ENCODE measurements at places on chromosomes 4 and X.

DNA sequence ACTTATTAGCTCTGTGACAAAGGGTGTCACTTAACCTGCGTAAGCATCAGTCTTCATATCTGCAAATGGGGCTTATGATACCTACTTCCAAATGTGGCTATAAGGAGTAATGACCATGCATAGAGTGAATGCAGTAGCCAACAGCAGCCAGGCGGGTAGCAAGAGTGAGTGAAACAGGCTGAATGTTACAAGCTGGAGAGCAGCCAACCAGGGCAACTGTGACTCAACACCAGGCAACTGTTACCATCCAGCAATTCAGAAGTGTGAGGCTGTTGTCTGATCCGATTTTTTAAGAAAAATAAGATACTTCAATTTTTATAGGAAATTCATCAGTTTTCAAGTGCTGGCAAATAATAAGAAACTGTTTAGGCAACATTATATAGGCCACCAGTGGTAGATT, 270.2 kb upstream of the TAPT1 start:
- DNase-seq = no peak

GRCh38 chr4:75251547-75251946, 262.7 kb downstream of the RCHY1 start:
- no peak for DNase-seq

DNA sequence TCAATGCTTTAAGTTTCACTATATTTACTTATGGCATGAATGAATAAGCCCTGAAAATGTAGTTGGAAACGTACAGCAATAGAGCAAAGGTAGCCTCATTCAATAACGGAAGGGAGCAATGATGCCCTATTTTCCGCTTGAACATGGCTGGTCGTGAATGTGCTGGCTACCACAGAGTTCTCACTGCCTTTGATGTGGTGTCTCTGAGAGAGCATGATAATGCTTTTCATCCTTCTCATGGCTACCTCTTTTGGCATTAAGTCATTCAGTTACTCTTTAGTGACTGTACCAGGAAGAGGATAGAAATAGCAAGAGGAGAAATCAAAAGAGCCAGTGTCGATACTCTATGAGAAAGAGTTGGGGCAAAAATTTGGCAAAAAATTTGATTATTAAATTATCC, 308.0 kb downstream of the PPP3CA start:
- DNase-seq = no peak

GRCh38 chrX:34900691-34901090, 41.9 kb upstream of the FAM47B start:
- no peak for DNase-seq

DNA sequence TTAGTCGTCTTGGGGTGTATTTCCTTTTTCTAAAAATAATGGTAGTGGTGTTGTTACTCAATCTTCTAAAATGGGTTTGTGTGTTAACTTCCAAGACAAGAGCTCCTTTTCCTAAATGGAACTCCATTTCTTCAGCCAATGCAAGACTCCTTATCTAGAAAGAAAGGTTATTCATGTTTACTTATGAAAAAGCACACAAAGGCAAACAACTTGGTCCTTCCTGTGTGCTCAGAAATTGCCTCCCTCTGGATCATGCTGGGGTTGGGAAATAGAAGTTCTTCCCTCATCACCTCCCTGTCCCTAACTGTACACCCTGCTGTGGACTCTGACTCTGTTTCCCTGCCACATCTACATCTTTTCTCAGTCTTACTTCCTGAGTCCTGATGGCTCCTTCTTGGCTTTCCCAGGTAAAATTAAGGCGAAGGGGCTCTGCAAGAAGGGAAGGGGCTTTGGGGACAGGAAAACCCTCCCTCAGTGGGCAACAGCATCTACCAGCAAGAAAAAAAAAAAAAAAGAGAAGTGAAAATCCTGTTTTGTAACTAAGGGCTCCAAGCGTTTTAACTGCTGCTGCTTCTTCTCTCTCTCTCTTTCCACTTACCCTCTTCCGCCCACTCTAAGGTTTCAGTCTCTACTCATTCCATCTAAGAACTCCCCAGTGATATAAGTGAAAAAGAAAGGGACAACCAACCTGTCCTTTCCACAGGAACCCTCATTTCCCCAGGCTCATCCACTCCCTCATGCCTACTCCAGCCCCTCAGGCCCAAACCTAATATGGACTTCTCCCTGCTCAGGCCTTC, 19.8 kb upstream of the TASL start:
- DNase-seq = no peak

- no peak for DNase-seq
Measured at GRCh38 chr4:27020603-27021002, 160.0 kb downstream of the STIM2 start.

GRCh38 chrX:18886005-18886343, 97.9 kb downstream of the PHKA2 start:
- no peak for DNase-seq

- DNase-seq = no peak
Measured at GRCh38 chr4:8334786-8335460, 65.4 kb downstream of the HTRA3 start.

DNA sequence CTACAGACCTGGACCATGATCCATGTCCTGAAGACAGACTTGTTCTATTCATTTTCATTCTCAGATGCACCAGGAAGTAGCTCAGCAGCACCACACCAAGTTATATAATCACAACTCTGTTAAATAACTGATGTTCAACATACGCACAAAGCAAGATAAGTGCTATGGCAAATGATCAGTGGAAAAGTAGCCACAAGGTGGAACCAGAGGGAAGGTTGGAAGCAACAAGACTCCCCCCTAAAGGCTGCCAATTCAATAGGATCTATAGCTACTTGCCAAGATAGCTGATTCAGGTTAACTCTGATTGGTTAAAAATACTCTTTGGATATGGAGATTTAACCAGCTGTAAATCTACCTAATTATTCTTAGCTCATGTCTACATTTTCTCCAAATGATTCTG, 23.7 kb upstream of the FAM47B start:
- no peak for DNase-seq

DNA sequence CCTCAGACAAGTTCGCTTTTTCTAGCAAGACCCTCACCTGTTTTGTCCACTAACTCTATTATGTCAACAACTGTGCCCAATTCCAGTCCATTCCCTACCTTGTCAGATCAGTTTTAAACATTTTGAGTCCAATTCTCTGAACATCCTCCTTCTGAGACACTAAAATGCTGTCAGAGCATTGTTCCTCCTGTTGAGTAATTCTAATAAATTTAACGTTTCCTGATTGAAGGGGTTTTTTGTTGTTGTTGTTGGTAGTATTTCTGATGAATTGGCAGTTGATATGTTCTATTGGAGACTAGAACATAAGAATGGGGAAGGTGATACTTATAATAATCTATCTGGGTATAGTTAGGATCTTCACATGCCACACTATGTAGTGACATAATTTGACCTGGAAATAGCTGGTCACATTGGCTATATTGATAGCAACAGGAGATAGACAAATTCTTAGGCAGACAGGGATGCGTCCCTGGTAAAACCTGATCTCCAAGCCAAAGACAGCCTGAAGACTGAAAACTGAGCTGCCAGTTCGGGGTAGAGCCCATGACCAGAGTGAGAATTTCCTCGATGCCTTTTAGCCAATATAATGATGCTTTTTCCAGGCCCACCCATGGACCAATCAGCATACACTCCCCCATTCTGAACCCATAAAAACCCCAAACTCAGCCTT, 12.4 kb upstream of the CXCL2 start:
- DNase-seq = no peak

GRCh38 chrX:69504626-69505612, 793 bp downstream of the NALF2 start:
- DNase-seq = no peak

GRCh38 chr4:176751061-176751460, 41.7 kb downstream of the VEGFC start:
- no peak for DNase-seq

GRCh38 chrX:24168807-24169206, 19.3 kb downstream of the ZFX start:
- no peak for DNase-seq

Data from heart left ventricle (tissue), 16 donors.